ENCODE measurements at places on chromosomes 5 and 9.

DNA sequence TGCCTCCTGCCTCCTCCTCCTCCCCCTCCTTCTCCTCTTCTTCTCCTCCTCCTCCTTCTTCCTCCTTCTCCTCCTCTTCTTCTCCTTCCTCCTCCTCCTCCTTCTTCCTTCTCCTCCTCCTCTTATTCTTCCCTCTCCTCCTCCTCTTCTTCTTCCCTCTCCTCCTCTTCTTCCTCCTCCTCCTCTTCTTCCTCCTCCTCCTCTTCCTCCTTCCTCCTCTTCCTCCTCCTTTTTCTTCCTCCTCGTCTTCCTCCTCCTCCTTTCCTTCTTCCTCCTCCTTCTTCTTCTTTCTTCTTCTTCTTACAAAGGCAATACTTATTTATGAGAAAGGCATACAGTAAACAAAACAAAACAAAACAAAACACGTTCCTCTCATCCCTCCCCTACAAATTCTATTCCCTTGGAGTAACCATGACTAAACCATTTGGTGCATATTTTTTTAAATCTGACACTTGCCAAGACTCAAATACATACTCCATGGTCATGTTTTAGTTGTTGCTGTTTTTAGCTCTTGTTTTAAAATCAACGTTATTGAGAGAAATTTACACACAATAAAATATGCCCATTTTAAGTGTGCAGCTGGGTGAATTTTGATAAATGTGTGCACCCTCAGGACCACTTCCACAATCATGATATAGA is 135.6 kb downstream of the FOXD1 start:
- DNase-seq, result no peak

DNA sequence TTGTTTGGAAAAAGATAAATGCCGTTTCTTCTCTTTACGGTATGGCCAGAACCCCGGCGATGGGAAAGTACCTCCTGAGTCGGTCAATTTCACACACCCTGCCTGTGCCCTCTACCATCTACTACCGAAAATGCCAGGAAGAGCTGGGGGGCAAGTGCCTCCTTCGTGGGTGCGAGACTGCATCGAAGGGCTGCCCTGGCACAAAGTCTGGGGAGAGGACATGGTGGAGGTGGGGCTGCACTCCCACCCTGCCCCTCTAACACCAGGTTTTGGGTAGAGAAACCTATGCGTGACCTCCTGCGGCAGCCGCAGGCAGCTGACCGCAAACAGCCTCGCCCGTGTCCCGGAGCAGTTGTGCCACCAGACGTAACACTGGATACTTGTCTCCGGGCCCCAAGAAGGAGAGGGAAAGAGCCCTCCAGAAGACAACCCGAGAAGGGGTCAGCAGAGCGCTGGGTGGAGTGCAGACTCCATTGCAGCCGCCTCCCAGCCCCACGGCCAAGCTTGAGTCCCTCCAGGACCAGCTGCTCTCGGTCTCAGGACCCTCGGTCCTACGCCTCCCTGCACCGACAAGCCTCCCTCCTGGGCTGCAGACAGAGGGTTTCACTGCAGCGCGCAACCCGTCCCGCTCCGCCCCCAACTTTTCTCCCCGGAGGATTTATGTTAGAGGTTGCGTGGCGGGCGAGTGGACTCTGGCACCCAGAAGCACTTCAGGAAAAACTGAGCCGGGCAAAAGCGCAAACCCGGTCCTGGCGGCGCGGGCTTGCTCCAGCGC is 823 bp upstream of the PRDM6 start:
- DNase-seq, result no peak

DNA sequence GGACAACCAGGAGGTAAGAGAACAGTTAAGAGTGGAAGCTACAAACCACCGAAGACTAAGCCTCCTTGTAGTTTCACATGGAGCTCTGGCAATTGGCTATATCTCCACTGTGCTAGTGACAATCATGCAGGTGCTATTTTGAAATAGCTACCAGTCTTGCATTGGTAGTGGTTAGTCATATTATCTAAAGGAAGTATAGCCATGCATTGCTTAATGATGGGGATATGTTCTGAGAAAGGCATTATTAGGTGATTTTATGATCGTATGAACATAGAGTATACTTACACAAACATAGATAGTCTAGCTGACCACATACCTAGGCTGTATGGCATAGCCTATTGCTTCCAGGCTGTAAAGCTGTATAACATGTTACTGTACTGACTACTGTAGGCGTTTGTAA is 28.4 kb downstream of the HSDL2 start:
- no peak for DNase-seq

DNA sequence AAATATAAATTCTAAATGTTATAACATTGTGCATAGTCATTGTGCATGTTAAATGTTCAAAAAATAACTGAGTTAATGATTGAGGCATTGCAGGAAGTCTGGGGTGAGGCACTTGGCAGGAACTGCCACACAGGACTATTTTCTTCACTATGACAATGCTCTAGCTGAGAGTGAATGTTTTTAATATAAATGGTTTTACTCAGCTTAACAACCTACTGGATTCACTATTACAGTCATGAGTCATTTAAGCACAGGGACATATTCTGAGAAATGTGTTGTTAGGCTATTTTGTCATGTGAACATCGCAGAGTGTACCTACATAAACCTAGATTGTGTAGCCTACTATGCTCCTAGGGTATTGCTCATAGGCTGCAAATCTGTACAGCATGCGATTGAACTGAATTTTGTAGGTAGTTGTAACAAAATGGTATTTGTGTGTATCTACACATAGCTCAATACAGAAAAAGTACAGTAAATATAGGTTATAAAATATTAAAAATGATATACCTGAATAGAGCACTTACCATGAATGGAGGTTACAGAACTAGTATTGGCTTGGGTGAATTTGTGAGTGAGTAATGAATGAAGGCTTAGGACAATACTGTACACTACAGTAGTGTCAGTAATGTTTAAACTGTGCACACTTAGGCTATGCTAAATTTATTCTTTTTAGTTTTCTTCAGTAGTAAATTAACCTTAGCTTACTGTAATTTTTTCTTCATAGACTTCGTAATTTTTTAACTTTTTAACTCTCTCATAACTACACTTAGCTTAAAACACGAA is 346.1 kb upstream of the PTGER4 start:
- no peak for DNase-seq

DNA sequence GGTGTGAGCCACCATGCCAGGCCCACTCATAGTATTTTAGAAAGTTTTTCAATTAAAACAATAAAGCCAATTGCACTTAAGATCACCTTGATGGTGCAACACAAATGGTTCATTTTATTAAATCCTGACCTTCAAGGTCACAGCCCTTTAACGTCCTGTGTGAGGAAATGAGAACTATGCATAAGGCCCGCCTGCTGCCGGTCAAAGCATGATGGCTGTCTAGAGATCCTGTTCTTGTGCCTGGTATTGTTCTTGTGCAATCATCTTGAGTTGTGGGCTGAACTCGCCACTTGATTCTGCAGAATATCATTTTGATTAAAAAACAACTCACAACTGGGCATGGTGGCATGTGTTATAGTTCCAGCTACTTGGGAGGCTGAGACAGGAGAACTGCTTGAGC is 43.6 kb upstream of the FBXW11 start:
- DNase-seq, result no peak

DNA sequence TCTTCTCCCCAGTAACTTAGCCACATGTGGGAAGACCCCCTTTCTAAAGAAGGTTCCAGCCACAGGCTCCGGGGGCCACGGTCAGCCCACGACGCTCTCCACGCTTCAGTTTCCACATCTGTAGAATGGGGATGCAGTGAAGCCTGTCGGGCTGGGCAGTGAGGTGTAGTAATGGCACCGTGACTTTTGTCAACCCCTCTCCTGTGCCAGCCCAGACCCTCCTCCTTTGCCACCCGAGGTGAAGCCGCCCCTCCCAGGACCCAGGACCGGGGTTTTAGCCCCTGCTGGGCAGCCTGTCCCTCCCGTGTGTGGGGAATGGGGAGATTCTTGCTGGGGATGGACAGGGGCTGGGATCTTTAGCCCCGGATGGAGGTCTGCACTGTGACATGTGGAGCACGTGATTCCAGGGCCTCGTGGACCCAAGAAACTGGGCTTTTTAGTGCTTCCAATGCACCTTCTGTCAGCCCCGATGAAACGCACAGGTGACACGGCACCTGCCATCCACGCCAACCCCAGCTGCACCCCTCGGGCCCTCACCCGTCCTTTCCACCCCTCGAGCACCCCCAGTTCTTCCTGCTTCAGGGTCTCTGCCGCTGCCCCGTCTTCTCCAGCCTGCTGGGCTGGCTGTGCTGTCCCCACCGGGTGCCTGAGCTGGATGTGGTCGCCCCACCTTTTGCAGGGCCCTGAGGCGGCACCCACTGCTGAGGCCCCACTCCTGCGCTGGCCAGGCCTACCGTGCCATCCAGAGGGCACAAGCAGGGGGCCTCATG is 13.4 kb upstream of the RNU6ATAC start:
- no peak for DNase-seq

- no peak for DNase-seq
Measured at GRCh38 chr9:113631137-113631765, 167.7 kb downstream of the RGS3 start.
